Purkinje cell (primary cell): ENCODE measurements at places on chromosomes 12 and 14. TPM values are rescaled to one million over a fixed set of nuclear protein-coding genes. Genes with fewer than 3 reads are reported as not detected.

Gene TEX22
- polyA plus RNA-seq, result not detected in 2 replicates

Gene CLEC4E
- not detected in 2 replicates for polyA plus RNA-seq

Gene KCNH5
- 1.3 TPM in 1 of 2 replicates, not detected in the other for polyA plus RNA-seq

Gene TMEM119
- not detected in 2 replicates for polyA plus RNA-seq

Gene NRL
- polyA plus RNA-seq, result 0.27 TPM in 1 of 2 replicates, not detected in the other

Gene ACRBP
- not detected in 2 replicates for polyA plus RNA-seq
